Endothelial cell of umbilical vein (primary cell): ENCODE measurements at places on chromosomes 2 and 18. TPM values are rescaled to one million over a fixed set of nuclear protein-coding genes. Genes with fewer than 3 reads are reported as not detected.

Gene TSPYL6
- total RNA-seq, result not detected in 2 replicates

Gene SLC4A3
- 0.21 and 0.35 TPM in 2 replicates for total RNA-seq

Gene CRACDL
- total RNA-seq, result 3.8 and 6.3 TPM in 2 replicates

Gene AMER3
- not detected in 2 replicates for total RNA-seq

Gene BMP10
- not detected in 2 replicates for total RNA-seq

DNA sequence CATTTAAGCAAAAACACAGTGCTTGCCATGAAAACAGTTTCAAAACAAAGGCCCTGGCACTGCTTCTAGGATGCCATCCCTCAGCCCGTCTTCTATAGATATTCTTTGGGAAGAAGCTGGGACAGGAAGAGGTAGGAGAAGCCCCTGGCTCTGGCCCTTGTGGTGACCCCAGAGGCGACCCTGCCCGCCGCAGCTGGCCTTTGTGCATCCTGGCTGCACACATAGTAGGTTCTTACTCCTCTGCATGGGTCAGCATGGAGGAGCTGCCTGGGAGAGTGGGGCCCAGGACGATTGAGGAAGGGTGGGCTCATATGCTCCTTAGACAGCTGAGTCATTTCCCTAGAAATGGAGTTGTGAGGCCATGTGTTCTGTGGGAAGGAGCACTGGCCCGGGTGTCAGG, 44.4 kb upstream of the OTOF start:
- no peak overlapping the region for H3K27ac ChIP-seq
- peaks cover 10% of the 10 kb centered on the region for H3K27me3 ChIP-seq
- no peaks in the 10 kb centered on the region for H3K36me3 ChIP-seq
- no peaks in the 10 kb centered on the region for H3K4me1 ChIP-seq

DNA sequence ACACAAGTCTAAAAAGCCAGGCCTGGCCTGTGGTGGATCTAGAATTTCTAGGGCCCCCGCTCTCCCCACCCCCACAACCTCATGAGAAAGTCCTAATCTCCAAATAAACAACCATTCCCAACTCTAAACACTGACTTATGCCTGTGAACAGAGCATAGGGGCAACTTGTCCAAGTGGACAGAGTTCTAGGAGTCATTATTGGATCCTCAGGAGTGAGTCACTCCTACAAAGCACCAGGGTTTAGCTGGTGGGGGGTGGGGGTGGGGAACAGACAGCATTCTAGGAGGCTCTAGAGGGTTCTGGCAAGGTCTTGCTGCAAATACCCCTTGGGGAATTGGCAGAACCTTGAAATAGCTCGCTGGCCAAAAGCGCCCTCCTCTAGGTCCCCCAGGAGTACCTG, 83.3 kb downstream of the ZCCHC2 start:
- H3K4me1 ChIP-seq, result no peaks in the 10 kb centered on the region
- no peak overlapping the region for H3K4me3 ChIP-seq
- H3K27ac ChIP-seq, result no peak overlapping the region
- peaks cover 17% of the 10 kb centered on the region for H3K27me3 ChIP-seq

DNA sequence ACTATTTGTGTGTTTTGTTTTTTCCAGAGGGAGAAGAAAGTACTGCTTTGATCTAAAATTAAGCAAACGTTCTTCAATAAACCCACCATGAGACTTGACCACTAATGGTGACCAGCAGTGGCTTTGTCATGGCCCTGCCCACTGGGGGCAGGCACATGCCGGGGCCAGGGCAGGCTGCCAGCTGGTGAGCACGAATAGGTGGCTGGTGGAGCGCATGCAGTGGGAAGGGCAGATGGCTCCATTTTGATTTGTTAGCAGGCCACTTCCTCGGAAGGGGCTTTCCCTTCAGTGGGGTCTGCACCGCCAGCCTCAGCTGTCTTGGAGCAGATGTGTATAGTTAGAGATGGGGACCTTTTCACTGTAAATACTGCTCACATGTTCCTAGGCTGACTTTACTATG, 277.1 kb downstream of the SOX11 start:
- no peaks in the 10 kb centered on the region for H3K27me3 ChIP-seq
- DNase-seq, result no peak
- no peaks in the 10 kb centered on the region for H3K36me3 ChIP-seq
- no peak overlapping the region for H3K4me3 ChIP-seq
- H3K4me1 ChIP-seq, result no peaks in the 10 kb centered on the region

DNA sequence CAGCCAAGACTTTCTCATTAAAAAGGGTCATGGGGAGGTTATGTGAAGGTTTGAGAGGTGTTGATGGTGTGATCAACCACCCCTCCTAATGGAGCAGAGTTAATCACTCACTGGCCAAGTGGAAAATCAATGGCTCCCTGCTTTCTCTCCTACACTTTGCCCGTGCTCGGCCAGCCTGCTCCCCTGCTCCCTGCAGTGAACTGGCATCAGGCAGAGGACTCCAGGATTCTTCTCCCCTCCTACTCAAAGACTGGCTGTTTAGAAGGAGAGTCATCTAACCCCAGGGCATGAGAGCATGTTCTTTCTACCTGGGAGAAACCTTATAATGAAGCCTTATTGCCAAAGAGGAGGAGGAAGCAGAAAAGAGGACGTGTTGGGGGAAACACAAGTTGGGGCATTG, 74.9 kb downstream of the SGPP2 start:
- no peaks in the 10 kb centered on the region for H3K27me3 ChIP-seq
- DNase-seq, result no peak
- no peaks in the 10 kb centered on the region for H3K4me1 ChIP-seq
- H3K27ac ChIP-seq, result no peak overlapping the region
- no peaks in the 10 kb centered on the region for H3K36me3 ChIP-seq

DNA sequence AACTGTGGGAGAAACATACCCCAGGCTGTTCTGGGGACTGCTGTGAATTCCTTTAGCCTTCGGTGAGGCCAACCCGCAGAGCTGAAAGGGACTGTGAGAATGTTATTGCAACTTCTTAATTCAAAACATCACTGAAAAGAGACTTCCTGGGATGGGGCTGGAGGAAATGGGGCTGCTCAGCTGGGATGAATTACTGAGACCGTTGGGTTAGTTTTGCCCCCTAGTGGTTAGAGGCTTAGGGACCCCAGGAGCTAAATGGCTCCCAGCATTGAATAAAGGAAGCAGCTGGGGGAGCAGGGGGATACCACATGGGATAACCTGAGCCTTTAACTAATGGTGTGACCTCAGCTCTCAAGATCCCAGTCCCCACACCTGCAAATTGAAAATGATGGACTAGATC, 941.1 kb upstream of the FANCL start:
- no peaks in the 10 kb centered on the region for H3K27me3 ChIP-seq
- no peak overlapping the region for H3K27ac ChIP-seq
- no peaks in the 10 kb centered on the region for H3K4me1 ChIP-seq
- DNase-seq, result no peak
- H3K36me3 ChIP-seq, result no peaks in the 10 kb centered on the region

DNA sequence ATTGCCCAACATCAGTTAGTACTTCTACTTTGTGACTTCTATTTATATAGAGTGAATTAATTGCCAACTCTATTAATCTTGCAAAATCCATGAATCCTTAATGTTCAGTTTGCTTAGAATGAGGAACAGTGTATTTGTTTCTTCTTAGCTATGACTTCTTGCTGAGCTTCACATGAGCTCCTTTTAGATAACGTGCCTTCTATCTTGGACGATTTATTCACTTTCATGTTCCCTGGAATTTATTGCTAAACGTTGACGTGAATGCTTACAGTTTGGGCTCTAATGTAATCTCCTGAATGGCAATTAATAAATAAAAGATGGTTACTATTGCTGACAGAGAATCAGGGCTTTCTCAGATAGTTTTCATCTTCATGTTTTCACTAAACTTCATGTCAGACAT, 384.5 kb upstream of the NRP2 start:
- H3K27ac ChIP-seq, result no peak overlapping the region
- no peaks in the 10 kb centered on the region for H3K27me3 ChIP-seq
- peaks cover 2% of the 10 kb centered on the region for H3K36me3 ChIP-seq
- no peak for DNase-seq

DNA sequence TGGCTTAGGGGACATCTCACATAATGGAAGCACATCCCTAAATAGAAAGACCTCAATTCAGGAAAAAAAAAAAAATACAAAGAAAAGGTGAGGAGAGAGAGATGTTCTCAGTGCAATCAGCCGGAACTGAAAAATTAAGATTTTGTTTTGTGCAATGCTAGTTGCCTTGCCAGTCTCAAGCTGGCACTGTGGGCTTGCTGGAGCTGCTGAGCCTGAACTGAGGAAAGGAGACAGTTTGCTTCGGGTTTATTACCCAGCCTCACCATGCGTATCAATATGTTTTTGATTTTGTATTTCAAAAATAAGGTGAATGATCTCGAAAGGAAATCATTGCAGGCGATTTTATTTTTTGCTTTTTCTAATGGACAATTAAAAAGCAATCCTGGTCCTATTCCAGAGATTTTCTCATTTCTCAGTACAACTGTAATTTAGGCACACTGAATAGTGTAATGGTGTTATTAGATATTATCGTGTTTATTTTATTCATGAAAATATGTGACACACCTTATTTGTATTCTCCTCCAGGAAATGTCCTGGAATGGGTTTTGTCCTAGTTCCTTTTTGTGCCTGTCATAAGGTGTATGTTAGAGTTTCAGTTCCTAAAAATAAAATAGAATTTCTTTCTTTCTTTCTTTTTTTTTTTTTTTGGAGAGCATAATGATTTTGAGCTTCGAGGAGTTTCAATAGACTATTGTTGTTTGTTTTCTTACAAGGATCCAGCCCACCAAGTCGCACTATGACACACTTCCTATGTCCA, 72.8 kb upstream of the ZEB2 start:
- no peaks in the 10 kb centered on the region for H3K36me3 ChIP-seq
- no peak overlapping the region for H3K4me3 ChIP-seq
- peaks cover 38% of the 10 kb centered on the region for H3K4me1 ChIP-seq
- no peak overlapping the region for H3K27ac ChIP-seq
- no peak for DNase-seq
- no peaks in the 10 kb centered on the region for H3K27me3 ChIP-seq

DNA sequence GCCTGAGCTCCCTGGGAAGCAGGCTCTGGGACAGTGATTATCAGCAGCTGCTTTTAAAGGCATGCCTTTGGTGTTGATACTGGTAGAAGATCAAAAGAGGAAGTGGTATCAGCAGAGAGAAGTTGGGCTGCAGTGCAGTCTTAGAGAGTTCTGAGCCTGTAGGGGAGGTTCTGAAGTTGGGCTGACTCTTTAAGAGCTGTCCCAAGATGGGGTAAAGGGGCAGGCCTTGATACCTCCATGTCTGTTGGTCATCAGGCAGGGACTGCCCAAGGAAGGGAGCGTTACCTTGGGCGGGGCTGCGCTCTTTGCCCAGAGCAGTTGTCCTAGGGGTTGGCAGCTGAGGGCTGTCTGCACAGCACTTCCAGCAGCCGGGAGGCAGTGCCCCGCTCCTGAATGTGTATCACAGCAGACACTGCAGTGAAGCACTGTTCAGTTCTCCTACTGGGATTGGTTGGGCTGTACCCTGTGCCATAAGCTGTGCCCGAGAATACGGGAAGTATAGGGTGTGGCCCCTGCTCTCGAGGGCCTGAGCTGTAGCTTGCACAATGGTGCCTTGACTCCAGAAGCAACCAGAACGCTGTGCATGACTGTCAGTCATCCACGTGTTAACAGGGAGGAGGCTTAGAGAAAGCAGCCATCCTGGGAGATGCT, 177.0 kb downstream of the CTIF start:
- H3K27ac ChIP-seq, result no peak overlapping the region
- H3K27me3 ChIP-seq, result no peaks in the 10 kb centered on the region
- H3K4me3 ChIP-seq, result no peak overlapping the region
- peaks cover 26% of the 10 kb centered on the region for H3K4me1 ChIP-seq

- no peak within 1 kb of the TSS for H3K4me3 ChIP-seq
- H3K4me1 ChIP-seq, result peaks cover 2% of the 10 kb centered on the region
- no peak within 1 kb of the TSS for H3K27ac ChIP-seq
- peaks cover 68% of the 10 kb centered on the region for H3K27me3 ChIP-seq
- H3K36me3 ChIP-seq, result no peaks in the 10 kb centered on the region
Observed at GRCh38 chr2:104853534-104854497, at the start of gene POU3F3. Gene POU3F3, plus strand, starts transcription at chr2:104854115. Its CDS starts 1,396 bp downstream, at chr2:104855511.

DNA sequence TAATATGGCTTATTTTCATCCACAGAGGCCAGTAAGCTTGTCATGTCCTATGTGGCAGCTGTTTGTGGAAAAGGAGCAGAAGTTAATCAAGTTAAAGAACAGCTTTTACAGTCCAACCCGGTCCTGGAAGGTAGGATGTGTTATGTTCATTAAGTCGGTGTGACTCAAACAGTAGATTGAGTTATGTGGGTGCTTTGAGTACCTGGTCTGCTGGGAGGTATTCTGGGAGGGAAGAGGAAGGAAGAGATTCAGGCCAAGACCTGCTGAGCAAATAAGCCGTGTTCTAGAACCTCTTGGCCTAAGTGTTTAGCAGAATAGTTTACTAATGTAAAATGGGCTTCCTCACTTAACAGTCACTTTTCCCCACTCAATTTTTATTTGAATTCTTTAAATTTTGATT, 96.2 kb downstream of the MYO1B start:
- H3K4me1 ChIP-seq, result no peaks in the 10 kb centered on the region
- no peak overlapping the region for H3K27ac ChIP-seq
- H3K27me3 ChIP-seq, result no peaks in the 10 kb centered on the region
- H3K36me3 ChIP-seq, result no peaks in the 10 kb centered on the region

DNA sequence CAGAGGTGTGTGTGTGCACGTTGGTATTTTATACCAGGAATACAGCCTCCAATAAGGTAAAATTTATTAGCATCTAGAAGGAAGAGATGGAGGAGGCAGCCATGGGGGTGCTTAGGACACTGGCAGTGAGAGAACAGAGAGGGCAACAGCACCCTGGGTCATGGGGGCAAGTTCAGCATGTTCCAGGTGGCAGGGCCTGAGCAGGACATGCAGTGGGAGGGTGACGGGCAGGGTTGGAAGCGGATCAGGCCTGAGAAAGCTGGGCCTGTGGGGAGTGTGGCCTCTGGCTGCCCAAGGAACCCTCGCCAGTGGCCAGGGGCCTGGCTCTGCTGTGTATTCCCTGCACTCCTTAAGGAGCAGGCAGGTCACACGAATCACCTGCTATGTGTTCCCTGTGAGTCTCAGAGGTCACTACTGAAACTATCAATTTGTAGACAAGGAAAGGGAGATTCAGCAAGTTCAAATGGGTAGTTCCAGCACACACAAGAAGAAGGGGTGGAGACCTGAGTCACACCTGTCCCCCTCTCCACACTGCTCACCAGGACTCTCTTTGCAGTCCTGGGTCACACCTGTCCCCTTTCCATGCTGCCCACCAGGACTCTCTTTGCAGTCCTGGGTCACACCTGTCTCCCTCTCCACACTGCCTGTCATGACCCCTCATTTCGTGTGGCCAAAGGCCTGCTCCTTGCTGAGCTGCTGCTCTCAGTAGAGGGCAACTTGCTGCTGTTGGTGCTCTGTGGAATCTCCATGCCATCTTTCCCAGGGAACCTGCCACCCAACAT, 463.9 kb upstream of the HS6ST1 start:
- no peaks in the 10 kb centered on the region for H3K4me1 ChIP-seq
- H3K36me3 ChIP-seq, result no peaks in the 10 kb centered on the region
- no peaks in the 10 kb centered on the region for H3K27me3 ChIP-seq
- no peak for DNase-seq
- no peak overlapping the region for H3K27ac ChIP-seq

GRCh38 chr2:10022966-10023662, 20.2 kb upstream of the KLF11 start:
- H3K4me1 ChIP-seq, result no peaks in the 10 kb centered on the region
- no peak overlapping the region for H3K27ac ChIP-seq
- H3K27me3 ChIP-seq, result no peaks in the 10 kb centered on the region
- H3K36me3 ChIP-seq, result no peaks in the 10 kb centered on the region

GRCh38 chr18:21997207-21998143, 171.9 kb upstream of the GATA6 start:
- no peaks in the 10 kb centered on the region for H3K4me1 ChIP-seq
- no peak overlapping the region for H3K27ac ChIP-seq
- H3K36me3 ChIP-seq, result no peaks in the 10 kb centered on the region
- peak; percentile 68 for DNase-seq
- peaks cover 2% of the 10 kb centered on the region for H3K27me3 ChIP-seq

- no peak for DNase-seq
- no peaks in the 10 kb centered on the region for H3K36me3 ChIP-seq
- no peak overlapping the region for H3K4me3 ChIP-seq
- H3K27me3 ChIP-seq, result no peaks in the 10 kb centered on the region
- no peak overlapping the region for H3K27ac ChIP-seq
- no peaks in the 10 kb centered on the region for H3K4me1 ChIP-seq
Observed at GRCh38 chr2:45700407-45701013, 49.0 kb downstream of the PRKCE start.
